HEK293T (cell line): ENCODE measurements at places on chromosomes 1 and 21.

DNA sequence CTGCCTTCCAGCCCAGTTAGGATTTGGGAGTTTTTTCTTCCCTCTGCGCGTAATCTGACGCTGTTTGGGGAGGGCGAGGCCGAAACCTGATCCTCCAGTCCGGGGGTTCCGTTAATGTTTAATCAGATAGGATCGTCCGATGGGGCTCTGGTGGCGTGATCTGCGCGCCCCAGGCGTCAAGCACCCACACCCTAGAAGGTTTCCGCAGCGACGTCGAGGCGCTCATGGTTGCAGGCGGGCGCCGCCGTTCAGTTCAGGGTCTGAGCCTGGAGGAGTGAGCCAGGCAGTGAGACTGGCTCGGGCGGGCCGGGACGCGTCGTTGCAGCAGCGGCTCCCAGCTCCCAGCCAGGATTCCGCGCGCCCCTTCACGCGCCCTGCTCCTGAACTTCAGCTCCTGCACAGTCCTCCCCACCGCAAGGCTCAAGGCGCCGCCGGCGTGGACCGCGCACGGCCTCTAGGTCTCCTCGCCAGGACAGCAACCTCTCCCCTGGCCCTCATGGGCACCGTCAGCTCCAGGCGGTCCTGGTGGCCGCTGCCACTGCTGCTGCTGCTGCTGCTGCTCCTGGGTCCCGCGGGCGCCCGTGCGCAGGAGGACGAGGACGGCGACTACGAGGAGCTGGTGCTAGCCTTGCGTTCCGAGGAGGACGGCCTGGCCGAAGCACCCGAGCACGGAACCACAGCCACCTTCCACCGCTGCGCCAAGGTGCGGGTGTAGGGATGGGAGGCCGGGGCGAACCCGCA lies at the start of gene PCSK9:
TSS of gene PCSK9 (plus strand) at position 207 of the 741 bp plus-strand sequence. CDS start at position 497, 290 bp downstream.
- DNase-seq, result no peak

DNA sequence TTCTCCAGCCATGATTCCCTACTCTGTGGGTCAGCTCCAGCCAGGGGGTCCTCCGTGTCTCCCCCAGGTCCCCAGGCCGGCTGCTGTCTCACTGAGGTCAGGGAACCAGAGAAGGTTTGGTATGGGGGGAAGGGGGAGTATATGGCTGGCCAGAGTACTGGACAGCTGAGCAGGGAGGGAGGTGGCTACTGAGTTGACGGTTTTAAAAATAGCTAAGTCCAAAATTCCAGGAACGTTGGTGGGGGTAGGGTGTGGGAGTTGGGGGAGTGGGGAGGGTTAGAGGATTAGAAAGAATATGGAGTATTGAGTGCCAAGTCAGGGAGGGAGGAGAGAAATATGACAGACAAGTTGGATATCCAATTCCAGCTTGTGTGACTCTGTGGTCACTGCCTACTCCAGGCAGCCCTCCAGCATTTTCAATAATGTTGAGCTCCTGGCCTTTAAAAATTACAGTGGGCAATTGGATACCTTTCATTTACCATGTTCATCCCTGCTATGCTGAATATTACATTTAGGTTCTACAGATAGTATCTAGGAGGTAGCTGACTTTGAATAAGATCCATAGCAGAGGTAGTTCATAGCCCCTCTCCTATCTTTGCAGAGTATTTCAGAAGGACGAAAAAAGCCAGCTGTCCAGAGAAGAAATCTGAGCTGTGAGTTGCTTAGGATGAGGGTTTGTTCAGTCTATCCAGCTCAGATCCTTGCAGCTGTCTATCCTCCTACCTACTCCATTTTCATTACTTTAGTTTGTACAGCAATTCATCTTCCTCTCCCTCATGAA lies at the start of gene HJV:
TSS of gene HJV (minus strand) at position 114 of the 781 bp plus-strand sequence. CDS start 1,504 bp downstream, outside the sequence.
- DNase-seq, result no peak

GRCh38 chr1:61125263-61125662 lies 42.9 kb downstream of the NFIA start:
- no peak for DNase-seq

DNA sequence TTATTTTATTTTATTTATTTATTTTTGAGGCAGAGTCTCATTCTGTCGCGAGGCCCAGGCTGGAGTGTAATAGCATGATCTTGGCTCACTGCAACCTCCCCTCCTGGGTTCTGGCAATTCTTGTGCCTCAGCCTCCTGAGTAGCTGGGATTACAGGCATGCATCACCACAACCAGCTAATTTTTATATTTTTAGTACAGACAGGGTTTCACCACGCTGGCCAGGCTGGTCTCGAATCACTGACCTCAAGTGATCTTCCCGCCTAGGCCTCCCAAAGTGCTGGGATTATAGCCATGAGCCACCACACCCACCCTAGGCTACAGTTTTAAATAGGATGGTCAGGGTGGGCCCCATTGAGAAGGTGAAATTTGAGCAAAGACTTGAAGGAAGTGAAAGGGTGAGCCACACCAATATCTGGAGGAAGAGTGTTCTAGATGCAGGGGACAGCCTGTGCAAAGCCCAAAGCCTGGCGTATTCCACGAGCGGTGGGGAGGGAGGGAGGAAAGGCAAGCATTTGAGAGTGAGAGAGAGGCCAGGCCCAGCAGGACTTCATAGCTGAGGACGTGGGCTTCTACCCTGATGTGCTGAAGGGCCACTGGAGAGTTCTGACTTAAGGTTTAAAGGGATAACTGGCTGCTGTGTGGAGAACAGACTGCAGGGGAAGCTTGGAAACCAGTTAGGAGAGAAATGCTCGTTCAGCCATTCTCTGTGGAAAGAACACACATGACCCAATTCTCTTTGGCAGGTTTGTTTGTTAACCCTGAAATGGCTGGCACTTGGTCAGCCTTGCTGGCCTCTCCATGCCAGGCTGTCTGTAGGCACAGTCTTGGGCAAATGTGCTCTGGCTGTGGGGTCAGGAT lies 62.6 kb upstream of the FAM20B start:
- DNase-seq, result no peak

GRCh38 chr1:217133092-217133491 lies 409.9 kb upstream of the ESRRG start:
- DNase-seq, result no peak

DNA sequence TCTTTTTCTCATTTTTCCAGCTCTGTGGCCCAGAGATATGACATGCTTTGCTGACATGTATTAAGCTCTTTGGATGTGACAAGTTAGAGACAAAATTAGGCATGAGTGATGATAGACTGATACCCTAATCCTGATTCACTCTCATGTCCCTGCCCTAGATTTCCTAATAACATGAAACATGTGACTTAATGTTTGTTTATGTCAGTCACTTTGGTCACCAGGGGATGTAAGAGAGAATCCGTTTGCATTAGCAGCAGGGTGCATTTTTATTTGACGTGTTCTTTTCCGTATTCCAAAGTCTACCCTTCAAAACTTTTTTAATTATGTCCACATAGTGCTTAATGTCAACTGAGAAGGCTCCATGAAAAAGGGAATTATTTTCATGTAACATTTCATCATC lies 192.4 kb downstream of the HMCN1 start:
- peak; percentile 25 for DNase-seq

GRCh38 chr1:177981200-177981599 lies 11.3 kb upstream of the SEC16B start:
- no peak for DNase-seq
